ENCODE measurements at places on chromosomes 2 and 18. TPM values are rescaled to one million over a fixed set of nuclear protein-coding genes. Genes with fewer than 3 reads are reported as not detected.

The EGR4 gene
- not detected for total RNA-seq

The GTF2A1L gene
- 0.45 TPM for total RNA-seq

The SULT1C4 gene
- 0.50 TPM for total RNA-seq

The ST6GAL2 gene
- total RNA-seq, result under 0.01 TPM

The IL1F10 gene
- not detected for total RNA-seq

The SESTD1 gene
- total RNA-seq, result 12.3 TPM

The LGALSL gene
- 3.6 TPM for total RNA-seq

The KCNE4 gene
- 2.0 TPM for total RNA-seq

Data from bronchus fibroblast of lung (primary cell).